ENCODE measurements at places on chromosomes 6 and 20.

GRCh38 chr6:156953127-156953478 lies 175.9 kb downstream of the ARID1B start:
- no peak for DNase-seq

DNA sequence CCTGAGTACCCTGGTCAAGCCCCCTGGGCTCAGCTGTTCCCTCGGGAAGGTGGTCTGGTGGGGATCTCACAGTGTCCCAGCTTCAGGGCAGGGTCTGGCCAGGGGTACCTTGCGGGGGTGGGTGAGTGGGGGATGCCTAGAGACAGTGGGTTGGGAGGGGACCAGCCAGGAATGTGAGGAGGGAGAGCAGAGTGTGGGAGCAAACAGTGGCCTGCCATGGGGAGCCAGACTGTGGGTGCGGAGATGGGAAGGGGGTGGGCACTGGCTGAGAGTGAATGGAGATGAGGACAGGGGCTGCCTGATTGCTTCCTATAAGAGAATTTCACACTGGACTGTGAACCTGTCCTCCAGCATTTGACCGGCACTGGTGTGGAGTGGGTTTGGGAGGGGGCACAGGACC lies 95.1 kb downstream of the VEGFA start:
- DNase-seq, result no peak

GRCh38 chr20:36259177-36260061 lies 23.1 kb downstream of the AAR2 start:
- DNase-seq, result no peak

DNA sequence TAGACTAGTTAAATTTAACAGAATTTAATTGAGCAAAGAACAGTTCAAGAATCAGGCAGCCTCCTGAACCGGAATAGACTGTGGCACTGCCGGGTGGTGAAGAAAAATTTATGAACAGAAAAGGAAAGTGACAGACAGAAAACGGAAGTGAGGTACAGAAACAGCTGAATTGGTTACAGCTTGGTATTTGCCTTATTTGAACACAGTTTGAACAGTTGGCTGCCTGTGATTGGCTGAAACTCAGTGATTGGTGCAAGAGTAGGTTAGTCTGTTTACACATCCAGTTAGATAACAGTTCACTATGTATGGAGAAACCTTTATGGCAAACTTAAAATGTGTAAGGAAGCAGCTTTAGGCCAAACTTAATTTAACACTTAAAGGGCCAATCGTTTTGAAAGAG lies 116.0 kb upstream of the CITED2 start:
- no peak for DNase-seq

GRCh38 chr20:20393207-20394120 lies 25.6 kb downstream of the INSM1 start:
- no peak for DNase-seq

DNA sequence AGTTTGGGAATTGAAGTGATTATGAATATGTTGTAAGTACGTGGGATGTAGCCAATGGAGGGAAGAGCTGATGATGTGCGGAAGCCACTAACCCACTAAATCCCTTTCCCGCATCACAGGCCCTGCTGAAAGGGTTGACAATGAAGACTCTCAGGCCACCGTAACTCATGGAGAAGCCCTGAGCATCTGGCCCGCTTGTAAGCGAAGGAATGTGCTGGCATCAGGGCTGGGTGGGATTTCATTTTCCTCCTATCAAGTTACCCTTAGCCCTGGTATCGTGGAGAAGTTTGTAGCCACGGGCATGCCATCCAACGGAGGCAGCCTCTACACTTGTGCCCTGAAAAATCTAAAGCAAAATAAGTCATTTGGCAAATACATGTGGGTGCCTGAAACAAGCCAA lies 355.0 kb downstream of the CDH26 start:
- no peak for DNase-seq

DNA sequence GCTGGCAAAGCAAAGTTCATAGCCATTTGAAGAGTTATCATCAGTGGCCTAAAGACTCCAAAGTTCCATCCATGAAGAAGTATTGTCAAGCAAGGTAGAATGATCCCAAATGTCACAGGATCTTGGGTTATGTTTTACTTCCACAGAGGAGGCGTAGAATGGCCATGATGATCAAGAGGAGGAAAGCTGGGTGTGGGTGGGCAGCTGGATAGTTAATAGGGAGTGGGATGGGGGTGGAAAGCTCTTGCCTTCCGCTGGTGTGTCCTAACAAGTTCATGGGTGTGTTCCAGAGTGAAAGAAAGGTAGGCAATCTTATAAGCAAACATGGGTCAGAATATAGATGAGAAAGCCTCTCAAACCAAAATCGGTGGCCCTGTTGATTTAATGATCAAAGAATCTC lies 38.4 kb downstream of the PIGU start:
- no peak for DNase-seq

DNA sequence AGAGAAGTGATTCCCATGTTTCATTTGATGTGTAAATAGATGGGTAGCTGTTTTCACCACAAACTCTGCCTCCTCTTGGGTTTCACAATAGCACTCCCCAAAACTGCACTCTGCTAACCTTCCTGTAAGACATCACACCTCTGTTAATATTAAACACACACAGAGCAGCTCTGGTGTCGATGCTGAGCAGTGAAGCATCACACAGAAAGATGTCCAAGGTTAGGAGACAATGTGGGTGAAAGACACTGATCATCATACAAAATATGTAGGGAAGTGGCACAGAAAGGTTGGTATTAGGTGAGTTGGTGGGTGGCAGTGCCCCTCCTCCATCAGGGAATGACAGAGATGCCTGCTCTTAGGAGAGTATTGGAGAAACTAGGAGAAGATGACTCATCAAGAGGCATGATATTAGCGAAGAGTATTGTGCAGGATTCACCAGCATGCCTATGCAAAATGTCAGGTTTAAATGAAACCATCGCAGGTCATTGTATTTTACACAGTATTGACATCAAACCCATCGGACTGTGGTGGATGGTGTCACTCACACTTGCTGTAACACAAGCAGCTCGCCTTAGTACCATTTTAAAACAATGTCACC lies 199.7 kb downstream of the TBXT start:
- no peak for DNase-seq

DNA sequence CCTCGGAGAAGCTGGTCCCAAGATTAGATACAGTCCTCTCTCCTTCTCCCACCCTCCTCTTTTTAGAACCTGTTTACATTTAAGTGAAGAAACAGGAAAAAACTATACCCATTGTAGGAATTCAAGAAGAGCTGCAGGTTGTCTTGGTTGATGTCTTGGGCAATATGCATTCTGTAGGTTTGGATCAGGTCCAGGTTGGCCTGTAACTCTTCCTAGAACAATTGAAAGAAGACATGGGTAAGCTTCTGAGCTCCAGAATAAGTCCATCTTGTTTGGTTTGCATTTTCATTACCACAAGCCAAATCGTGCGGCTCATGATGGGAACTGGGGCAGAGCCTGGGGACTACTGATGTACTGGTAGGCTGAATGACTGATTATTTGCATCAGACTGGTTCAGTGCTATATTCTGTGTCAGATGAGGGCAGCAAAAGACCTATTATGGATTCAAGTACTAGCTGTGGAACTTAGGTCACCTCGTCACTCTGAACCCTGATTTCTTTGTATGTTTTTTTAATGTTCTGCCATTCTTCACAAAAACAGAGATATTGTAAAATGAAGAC lies 20.3 kb upstream of the SLA2 start:
- no peak for DNase-seq

- DNase-seq, result no peak
Measured at GRCh38 chr20:10497791-10498190, 62.7 kb downstream of the SLX4IP start.

- DNase-seq, result no peak
Measured at GRCh38 chr6:120938876-120939472, 395.3 kb downstream of the TBC1D32 start.

GRCh38 chr6:163455552-163455951 lies 41.0 kb downstream of the QKI start:
- no peak for DNase-seq

DNA sequence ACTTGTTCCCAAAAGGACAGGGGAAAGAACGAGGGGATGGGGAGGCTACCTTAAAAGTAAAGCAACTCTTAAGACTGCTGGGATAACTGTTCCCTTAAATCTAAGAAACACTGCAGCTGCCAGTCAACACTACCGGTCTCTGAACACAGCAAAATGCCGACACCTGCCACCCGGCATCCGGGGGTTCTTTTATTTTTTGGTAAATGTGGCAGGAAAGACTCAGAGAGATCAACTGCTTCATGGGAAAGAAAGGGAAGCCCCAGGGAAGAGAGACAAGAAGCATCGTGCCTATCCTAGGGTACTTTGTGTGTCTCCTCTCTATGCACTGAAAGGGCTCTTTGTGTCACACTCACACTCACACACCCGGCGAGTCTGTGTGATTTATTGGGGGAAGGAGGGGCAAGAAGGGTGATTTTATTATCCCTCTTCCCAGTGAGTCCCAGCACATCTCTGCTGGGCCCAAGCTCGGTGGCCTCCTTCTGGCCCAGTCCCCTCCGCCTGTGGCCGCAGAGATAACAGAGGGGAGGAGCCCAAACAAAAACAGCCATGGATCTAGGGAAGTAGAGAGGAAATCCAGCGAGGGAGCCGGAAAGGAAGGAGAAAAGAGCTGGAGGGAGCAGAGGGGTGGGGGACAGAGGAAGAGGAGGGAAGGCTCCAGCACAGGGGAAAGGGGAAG lies 1.4 kb downstream of the FYN start:
- DNase-seq, result no peak

DNA sequence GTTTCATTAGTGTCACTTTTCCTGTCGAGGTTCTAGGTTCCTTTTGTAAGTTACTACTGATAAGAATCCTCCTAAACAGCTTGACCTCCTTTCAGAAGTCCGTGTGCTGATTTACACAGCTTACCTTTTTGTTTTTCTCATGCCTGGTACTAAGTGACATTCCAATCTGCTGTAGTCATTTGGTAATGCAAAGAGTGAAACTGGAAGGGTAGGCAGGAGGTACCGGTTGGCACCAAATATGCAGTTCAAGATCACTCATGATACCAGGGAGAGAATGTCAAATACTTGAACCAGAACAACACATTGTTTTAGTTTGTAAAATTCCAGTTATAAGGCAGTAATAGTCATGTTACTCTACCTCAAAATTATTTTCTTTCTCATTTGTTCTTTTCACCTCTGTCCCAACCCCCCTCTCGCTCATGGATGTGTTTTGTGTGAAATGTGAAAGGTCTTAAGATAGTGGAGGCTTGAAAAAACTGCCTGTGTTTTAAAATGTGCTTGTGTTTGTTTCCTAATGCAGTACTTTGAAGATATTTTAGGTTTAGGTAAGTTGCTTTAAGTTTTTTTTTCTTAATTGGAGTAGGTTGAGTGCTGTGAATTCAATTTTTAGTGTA lies 23.2 kb downstream of the AFDN start:
- no peak for DNase-seq

DNA sequence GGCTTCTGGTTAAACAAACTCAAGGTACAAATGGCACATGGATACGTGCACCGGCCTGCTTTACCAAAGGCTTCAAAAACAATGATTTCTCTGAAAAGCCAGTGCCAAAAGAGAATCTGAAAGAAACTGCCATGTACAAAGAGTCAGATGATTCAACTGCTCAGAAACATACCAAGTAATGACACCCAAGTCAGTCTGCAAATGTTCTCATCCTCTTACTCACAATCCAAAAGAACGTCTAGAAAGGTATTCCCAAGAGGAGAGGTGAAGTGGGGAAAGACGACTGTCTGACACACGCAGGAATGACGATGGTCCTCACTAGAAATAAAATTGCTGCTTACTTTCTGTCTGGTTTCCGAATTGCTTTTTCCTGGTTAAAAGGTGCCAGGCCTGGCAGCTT lies 52.9 kb downstream of the NFATC2 start:
- no peak for DNase-seq

- DNase-seq, result no peak
Measured at GRCh38 chr20:59954718-59955117, 3.5 kb upstream of the CDH26 start.

- DNase-seq, result no peak
Measured at GRCh38 chr6:55917751-55918415, 42.5 kb upstream of the BMP5 start.

DNA sequence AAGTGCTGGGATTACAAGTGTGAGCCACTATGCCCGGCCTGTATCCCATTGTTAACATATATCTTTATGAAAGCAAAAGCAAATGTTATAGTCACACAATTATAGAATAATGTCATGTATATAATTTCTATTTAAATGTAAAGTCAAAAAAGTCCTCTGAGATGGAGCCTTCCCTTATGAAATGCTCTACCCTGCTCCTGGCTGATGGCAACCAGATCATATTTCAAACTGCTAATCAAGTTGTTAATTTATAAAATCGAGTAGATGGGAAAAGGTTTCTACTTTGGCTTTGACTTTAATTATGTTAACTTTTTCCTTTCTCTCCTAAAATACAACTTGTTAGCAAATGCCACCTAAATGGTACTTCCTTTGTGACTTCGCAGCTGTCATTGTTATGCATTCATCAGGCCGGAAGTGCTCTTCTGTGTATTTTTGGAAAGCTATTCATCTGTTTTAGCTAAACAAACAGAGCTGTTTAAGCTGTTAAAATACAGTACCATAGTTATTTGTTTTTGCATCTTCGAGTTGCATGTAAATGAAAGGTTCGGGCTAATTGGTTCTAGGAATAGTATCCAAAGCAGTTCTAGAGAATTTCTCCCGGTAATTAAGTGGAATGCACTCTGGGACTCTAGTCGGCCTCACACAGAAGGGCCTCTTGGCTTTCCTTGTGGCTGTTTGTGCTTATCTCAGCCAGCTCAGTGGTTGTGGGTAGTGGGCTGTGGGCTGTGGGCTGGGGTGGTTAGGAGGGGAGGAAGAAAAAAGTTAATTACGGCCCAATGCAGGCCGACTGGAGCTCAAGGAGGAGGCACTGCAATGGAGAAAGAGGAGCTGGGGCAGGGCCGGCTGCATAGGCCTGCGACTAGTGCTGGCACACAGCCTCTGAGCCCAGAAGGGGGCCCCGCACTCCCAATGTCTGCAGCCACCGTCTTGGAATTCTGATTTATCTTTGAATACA lies 34.8 kb downstream of the SLC35D3 start:
- DNase-seq, result no peak

DNA sequence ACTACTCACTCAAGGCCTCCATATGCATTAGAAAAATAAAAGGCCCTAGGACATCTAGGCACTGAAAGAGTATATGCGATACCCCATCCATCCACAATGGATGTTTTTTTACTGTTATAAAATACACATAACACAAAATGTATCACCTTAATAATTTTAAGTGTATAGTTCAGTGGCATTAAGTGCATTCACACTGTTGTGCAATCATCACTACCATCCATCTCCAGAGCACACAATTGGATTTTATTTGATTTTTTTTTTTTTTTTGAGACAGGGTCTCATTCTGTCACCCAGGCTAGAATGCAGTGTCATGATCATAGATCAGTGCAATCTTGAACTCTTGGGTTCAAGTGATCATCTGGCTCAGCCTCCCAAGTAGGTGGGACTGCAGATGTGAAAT lies 2.8 kb downstream of the MDC1 start:
- DNase-seq, result no peak
